ENCODE measurements at places on chromosomes 12 and 14.

DNA sequence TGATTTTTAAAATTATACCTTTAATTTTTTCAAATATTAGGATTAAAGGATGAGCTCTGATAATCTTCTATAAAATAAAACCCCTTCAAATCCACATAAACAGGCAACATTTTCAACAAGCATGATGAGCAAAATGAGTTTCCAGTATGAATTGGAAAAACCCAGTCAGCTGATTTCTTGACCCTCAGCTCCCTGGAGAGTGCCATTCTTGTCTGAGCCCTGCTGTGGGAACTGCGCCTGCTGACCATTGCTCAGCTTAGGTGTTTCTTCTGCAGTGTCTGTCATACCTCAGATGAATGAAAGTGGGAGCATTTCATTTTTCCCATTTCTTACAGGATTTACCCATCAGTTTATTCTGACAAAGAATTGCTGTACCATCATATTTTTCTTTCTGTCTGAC lies 27.6 kb downstream of the MAPKAPK5 start:
- DNase-seq = no peak

DNA sequence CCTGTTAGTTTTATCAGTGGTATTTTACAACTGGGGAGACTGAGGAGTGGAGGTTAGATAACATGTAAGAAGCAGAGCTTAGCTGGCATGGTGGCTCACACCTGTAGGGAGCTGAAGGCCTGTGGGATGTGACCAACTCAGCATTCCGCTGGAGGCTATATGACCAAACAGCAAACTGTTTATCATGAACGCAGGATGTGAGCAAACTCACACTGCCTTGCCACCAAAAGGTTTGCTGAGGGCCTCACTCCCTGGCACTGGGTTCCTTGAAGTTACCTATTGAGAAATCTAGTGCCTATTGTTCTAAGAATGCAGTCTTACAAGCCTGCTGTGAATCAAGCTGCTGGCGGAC lies 23.4 kb downstream of the JKAMP start:
- no peak for DNase-seq

DNA sequence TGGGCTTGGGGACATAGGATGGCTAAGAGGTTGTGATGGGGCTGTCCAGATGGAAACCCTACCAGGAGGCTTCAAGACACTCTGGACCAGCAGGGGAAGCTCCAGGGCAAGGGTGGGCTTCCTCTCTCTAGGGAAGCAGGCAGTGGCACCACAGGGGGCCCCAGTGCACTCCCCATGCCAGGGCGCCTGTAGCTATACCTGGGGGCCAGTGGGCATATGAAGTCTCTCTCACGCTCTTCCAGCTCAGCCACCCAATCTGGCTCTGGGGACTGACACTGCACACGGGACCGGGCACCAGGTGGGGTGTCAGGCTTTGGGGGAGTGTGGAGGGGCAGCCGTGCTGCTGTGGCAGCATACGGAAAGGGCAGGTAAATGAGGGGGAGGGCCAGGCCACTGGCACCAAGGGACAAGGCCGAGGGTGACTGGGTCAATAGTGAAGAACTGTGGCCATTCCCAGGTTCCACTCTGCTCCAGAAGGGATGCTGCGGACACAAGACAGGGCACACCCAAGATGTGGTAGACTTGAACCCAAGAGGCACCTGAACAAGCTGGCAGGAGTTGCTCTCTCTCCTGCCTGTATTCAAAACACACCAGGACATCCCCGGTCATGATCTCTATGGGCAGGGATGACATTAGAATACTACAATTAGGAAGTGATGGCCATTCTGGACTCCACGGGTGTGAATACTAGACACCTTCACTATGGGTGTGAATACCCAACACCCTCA lies 27.5 kb downstream of the RFLNA start:
- peak; percentile 6 for DNase-seq

DNA sequence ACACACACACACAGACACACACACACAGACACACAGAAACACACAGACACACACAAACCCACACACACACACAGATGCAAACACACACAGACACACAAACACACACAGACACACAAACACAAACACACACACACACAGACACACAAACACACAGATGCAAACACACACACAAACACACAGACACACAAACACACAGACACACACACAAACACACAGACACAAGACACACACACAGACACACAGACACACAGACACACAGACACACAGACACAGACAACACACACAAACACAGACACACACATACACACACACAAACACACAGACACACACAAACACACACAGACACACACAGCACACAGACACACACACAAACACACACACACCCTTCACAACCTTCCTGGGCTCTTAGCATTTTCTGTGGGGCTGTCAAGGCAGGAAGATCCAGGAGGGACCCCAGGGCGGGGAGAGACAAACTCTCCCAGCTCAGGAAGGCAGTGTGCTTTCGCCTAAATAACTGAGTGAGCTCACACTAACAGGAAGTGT lies 24.2 kb upstream of the INF2 start:
- no peak for DNase-seq

GRCh38 chr14:102277874-102278630 lies 26.9 kb downstream of the MOK start:
- DNase-seq = no peak

- DNase-seq = no peak
These were observed 63.8 kb downstream of the FAR2 start for GRCh38 chr12:29212682-29213403.

DNA sequence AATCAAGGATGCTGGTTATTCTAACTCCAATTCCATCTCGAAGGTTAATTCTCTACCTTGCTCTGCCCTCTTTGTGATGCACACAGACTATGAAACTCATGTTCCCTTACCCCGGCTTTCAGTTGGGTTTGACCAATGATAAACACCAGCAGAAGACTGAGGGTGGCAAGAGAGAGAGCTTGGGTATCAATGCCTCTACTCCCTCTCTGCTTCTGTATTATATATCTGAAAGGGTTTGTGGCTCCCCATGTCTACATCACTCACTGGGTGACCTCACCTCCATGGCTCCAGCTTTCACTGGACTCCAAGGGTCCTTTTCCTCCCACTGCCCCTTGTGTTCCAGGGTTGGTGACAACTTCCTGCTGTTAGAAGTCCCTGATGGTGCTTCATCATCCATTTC lies 659.0 kb upstream of the TBX3 start:
- no peak for DNase-seq

DNA sequence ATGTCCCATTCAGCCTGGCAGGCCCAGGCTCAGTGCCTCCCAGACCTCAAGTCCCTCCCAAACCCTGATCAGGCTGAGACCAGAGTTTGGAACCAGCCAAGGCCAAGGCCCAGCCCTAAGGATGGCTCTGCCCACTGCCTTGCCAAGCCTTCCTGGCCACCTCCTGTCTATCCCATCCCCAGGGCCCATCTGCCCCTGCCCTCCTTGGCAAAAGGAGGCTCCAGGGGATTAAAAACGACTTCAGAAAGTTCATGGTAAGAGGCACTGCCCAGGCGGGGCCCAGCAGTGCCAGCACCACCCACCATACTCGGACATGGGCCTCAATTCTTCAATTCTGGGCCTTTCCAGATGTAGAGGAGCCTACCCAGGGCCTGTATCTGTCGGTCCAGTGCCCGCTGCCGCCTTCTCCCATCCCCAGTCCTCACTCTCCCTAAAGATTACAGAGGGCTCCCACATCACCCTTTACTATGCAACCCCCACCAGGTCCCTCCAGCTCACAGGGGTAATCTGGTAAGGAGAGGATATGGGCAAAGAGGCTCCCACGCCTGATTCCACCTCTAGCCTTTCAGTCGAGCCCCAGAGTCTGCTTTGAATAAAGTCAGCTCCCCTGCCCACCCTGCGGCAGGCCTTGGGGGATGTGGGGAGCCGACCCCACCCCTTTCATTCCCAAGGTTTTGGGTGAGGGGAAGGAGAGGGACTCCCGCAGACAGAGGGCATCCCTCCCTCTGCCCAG lies 932 bp downstream of the ADCY6 start:
- DNase-seq = no peak

- no peak for DNase-seq
These were observed 13.0 kb downstream of the SERPINA11 start for GRCh38 chr14:94439453-94440057.

DNA sequence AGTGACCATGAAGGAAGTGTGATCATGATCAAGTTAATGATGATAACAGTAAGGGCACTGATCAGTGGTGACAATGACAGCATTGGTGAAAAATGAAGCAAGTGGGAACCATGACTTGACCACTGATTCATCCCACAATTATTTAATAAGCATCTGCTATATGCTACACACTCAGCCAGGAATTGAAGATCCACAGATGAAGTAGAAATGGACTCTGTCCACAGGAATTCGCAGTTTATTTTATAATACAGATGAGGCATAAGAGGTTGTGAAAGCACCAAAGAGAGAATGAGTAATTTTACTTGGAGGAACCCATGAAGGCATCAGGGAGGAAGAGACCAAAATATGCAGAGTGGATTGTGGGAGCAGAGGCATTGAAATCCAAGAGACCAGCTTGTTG lies 33.8 kb upstream of the SMUG1 start:
- no peak for DNase-seq

DNA sequence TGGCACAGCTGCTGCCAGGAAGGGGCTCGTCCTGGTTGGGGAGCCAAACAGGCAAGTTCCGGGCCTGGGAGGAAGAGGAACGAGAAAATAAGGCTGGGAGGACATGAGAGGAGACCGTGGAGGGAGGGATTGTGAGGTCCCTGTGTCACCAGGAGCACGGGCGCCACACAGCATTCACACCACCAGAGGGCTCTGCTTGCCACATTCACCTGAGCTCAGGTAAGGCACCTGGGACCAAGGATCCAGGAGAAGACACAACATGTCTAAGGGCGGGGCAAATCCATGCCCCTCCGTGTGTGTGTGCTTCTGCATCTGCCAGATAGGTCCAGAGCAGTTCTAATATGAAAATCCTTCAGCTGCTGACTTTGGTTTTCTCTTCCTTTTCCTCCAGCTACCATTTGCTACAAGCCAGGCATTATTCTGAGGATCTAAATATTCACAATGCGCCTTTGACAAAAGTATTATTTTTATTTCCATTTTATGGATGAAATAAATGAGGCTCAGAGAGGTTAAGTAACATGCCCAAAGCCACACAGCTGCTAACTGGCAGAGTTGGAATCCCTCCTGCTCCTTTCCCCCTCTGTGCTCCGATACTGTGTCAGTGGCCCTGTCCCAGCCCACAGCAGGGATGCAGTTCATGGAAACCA lies 14.6 kb downstream of the RAPGEF3 start:
- peak; percentile 43 for DNase-seq

DNA sequence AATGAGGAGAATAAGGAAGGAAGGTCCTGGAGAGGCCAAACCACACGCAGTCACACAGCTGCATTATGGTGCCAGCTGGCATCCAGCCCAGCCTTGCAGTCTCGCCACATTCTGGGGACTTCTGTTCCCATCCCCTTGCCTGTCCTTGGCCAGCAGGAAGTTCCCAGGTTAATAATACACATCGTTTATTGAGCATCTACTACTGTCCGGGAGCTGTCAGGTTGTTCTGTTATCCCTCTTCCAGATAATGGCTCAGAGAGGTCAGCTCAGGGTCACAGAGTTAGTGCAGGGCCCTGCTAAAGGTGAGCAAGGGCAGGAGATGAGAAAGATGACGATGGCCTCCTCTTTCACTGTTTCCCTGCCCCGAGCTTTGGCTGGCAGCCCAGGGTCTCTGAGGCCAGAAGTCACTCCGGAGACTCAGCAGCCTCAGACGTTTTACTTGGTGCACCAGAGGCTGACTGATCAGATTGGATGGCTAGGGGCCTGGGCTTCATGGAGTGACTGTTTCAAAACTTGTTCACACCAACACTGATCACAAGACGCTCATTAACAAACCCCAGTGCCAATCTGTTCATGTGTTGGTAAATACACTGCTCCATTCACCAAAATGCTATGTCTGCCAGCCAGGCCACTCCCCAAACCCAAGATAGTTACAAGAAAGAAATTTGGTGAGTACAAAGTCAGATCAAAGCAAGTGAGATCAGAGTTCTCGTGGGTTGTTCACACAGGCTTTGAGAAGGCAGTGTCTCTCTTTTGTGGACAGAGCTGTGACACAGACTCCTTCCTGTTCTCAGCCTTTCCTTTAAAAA lies 79.2 kb downstream of the B4GALNT3 start:
- peak; percentile 74 for DNase-seq
